HT-29 (cell line): ENCODE measurements at places on chromosomes 1 and 21.

DNA sequence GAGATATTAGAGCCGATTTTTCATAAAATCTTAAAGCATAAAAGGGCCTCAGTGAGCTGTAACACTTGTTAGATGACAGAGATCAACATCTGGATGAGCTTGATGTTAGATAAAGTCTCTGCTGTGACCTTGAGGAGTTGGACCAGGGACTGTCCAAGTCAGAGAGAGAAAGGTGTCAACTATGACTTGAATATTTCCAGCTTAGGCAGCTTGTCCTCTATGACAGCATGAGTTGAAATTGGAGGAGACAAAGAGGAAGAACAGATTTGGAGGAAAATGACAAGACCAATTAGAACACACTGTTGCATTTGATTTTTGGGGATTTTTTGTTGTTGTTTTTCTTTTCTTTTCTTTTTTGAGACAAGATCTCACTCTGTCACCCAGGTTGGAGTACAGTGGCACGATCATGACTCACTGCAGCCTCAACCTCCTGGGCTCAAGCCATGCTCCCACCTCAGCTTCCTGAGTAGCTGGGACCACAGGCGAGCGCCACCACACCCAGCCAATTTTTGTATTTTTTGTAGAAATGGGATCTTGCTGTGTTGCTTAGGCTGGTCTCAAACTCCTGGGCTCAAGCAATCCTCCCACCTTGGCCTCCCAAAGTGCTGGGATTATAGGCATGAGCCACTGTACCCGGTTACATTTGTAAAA, 35.3 kb upstream of the CLIC4 start:
- DNase-seq = no peak

DNA sequence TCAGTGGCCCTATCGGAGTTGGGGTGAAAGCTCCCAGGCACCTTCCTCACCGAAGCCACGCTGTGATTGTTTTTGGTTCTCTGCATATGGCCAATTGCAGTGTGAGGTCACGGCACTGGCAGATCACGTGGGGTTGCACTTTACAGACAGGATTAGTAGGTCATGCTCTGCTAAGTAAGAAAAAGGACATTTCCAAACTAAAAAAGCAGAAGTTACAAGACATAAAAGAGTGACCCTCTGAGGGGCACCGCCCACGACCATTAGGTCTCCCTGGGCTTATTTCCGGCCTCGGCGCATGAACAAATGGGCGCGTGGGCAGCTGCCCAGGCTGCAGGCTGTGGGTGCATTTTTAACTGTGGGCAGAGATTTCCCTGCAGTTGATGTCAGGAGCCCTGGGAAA, 2.0 kb downstream of the CAPN9 start:
- DNase-seq = no peak

GRCh38 chr1:110602466-110602865, 3.7 kb downstream of the KCNA2 start:
- no peak for DNase-seq

DNA sequence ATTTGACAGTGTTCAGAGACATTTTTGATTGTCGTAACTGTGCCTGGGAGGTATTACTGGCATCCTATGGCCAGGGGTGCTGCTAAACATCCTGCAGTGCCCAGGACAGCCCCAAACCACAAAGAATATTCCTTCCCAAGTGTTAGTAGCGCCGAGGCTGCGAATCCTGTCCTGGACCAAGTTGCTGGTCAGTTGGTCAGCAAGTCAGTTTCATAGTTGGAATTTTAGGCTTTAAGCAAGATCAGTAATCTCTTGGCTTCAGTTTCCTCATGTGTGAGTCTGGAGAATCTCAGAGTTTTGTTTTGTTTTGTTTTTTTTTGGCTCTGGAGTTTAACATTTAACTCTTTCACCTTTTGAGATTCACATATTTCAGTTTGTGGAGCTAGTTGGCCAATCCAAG, 65.0 kb downstream of the MTR start:
- DNase-seq = no peak

- DNase-seq = no peak
Observed at GRCh38 chr1:93005252-93005598, 44.0 kb upstream of the DIPK1A start.

GRCh38 chr1:3360646-3361257, 93.7 kb upstream of the ARHGEF16 start:
- no peak for DNase-seq

- DNase-seq = no peak
Observed at GRCh38 chr1:117089996-117090395, 29.9 kb downstream of the TTF2 start.

DNA sequence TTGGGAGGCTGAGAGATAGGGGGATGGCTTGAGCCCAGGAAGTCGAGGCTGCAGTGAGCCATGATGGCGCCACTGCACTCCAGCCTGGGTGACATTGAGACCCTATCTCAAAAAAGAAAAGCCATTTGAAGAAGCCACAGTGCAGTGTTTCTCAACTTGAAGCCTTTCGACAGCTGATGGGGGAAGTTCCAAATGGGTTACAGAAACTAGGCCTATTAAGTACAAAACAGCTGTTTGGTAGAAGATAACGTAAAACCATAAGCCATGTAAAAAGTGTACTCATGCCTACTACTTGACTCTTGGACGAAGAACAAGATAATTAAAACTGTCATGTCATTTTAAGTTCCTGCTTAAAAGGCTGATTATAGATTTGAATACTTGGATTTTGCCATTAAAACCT, 16.6 kb downstream of the COPA start:
- DNase-seq = no peak

- no peak for DNase-seq
Observed at GRCh38 chr1:118986555-118987467, 1.3 kb downstream of the TBX15 start.

DNA sequence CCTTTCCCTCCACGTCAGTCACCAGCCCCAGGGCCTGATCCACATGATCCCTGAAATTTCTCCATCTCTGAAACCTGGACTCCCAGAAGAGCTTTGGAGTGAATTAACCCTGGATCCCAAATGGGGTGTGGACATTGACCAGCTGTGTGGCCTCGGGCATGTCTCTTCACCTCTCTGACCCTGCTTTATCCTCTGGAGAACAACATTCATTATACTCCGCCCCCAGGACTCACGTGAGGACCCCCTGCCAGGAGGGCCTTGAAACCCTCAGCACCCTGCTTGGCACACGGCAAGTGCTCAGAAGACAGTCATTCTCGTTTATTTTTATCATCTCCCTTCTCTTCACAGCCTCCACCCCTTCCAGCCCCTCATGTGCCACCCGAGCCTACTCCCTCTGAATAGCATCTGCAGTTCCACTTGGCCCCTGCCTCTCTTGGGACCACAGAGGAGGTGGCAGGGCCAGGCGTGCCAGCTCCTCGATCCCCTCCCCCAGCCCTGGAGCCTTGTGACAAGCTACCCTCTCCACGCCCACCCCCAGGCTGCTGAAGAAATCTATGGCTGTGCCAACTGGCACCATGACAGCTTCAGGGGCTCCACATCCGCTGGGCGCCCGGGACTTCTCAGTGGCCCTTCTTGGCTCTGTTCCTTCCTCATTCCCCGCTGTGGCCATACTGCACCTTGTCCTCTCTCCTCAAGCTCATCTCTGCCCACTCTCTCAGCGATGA, 18.0 kb downstream of the ADGRB2 start:
- DNase-seq = no peak

GRCh38 chr1:178055093-178055492, 38.8 kb upstream of the RASAL2 start:
- DNase-seq = peak; percentile 70

GRCh38 chr1:233863901-233864545, 40.5 kb upstream of the SLC35F3 start:
- no peak for DNase-seq
